ENCODE measurements at places on chromosomes 6 and 20.

DNA sequence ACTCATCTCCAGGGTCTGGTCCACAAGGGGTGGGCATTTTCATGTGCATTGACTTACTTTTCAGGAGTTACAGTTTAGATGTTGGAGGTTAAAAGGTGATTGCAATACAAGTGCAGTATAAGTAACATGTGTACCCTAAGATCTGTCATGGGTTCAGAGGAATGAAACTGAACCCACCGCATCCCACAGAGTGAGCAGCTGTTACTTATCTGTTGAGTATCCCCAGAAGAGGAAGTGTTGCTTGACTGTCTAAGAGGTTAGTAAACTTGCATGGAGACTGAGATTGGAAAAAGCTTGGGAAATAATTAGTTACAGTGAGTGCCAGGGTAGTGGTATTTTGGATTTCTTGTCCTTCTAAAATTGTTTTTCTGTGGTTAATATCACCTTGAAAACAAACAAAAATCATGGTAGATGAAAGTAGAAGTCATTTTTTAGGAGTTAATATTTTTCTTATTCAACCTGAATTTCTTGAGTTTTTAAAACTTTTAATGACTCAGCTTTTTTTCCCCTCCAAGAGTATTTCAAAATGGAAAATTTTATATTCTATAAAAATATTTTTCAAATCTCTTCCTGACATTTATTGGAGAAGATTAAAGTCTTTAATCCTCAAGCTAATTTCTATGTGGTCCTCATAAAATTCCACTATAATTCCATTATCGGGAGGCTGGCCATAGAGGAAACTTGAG is 306.1 kb downstream of the ZNF217 start:
- H3K4me3 ChIP-seq = no peak overlapping the region
- DNase-seq = no peak

DNA sequence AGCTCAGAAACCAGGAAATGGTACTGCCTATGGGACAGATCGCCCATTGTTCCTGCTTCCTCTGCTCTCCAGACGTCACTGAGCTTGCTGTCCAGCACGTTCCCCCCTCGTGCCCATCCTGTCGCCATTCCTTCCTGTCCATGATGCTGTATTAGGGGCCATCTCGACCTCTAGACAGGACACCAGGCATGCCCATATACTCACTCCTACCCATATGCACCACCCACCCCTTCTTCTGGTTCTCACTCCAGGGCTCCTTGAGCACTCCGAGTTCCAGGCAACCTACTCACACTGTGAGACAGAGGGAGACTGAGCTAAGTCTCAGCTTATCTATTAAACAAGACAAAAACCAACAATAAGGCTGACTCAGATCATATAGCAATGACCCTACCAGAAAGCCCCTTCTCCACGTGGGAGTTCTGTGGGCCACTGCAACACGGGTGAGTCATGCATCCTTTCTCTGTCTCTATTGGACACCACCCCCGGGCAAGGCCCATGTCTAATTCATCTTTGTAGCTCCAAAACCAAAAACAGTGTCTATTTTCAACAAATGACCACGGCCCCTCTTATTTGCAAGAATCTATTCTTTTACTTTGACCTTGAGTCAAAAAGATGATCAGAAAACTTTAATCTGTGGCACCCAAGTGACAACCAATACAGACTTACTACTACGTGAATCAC is 65.7 kb downstream of the PSMG4 start:
- H3K36me3 ChIP-seq = no peaks in the 10 kb centered on the region
- peak; percentile 30 for DNase-seq
- H3K27ac ChIP-seq = no peak overlapping the region

DNA sequence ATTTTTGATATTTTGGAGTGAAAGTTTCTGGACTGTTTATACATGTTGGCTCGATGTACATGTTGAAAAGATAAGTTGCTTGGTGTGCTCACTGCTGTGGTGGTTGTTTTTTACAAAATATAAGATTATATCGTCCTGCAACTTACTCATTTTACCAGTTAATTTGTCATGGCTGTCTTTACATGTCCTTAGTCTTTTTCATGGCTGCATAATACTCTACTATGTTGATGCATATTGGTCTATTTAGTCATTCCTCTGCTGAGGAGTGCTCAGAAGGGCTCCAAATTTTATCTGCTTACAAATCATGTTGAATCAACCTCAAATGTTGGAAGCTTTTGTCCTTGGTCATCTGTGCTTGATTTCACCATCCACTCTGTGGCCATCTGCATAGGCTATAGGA is 164.6 kb downstream of the BCKDHB start:
- H3K4me3 ChIP-seq = no peak overlapping the region
- no peaks in the 10 kb centered on the region for H3K27me3 ChIP-seq
- no peak overlapping the region for H3K27ac ChIP-seq
- H3K36me3 ChIP-seq = no peaks in the 10 kb centered on the region
- H3K4me1 ChIP-seq = no peaks in the 10 kb centered on the region

GRCh38 chr6:128275030-128275429 is 245.4 kb downstream of the PTPRK start:
- H3K4me3 ChIP-seq = no peak overlapping the region
- H3K27ac ChIP-seq = no peak overlapping the region
- no peaks in the 10 kb centered on the region for H3K27me3 ChIP-seq
- peaks cover 8% of the 10 kb centered on the region for H3K4me1 ChIP-seq

- H3K27me3 ChIP-seq = no peaks in the 10 kb centered on the region
- DNase-seq = no peak
- no peak overlapping the region for H3K27ac ChIP-seq
- H3K4me1 ChIP-seq = no peaks in the 10 kb centered on the region
Measured at GRCh38 chr20:39812116-39812515, 850.0 kb downstream of the DHX35 start.

Measured in activated naive CD8-positive, alpha-beta T cell treated with anti-CD3 and anti-CD28 coated beads, Interleukin-2, amount 50 U/mL, for 24 hours (primary cell).